Spinal cord (tissue), 10 donors: ENCODE measurements at places on chromosomes 13 and 19.

- no peak for DNase-seq
Measured at GRCh38 chr19:35034588-35035382, 4.5 kb downstream of the SCN1B start.

DNA sequence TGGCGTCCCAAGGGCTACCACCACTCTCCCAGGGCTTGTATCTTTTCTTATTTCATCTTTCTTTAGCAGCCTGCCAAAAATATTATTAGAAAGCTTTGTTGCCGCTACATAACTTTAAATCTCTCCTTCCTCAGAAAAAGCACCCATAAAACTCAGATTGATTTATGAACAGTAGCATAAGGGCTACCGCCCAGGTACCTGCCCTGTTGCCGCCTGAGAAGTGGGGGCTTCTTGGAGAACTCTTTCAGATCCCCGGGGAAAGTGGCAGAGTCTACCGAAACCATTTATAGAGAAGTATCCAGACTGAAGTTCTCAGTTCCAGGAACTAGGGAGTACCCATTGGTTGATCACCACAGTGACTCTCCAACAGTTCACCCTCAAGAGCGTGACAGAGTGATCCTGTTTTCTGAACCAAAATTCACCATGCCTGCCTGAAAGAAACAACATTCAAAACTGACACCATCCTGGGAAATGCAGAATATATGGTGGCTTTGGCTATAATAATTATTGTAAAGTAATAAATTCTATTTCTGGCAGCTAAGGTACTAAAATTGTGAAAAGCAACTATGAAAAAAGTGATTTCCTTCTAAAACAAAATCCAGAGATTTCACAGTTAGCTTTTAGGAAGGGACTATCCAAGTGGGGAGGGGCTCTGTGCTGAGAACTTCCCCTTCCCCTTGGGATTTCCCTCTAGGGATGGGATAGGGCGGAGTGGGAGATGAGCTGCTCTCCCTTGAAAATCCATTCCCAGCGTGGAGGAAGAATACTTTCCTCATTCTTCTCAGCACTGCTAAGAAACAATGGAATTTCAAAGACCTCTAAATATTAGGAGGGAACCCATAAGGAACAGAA is 877 bp upstream of the N4BP2L1 start:
- no peak for DNase-seq

- no peak for DNase-seq
Measured at GRCh38 chr13:23161481-23161825, 19.3 kb upstream of the SGCG start.

DNA sequence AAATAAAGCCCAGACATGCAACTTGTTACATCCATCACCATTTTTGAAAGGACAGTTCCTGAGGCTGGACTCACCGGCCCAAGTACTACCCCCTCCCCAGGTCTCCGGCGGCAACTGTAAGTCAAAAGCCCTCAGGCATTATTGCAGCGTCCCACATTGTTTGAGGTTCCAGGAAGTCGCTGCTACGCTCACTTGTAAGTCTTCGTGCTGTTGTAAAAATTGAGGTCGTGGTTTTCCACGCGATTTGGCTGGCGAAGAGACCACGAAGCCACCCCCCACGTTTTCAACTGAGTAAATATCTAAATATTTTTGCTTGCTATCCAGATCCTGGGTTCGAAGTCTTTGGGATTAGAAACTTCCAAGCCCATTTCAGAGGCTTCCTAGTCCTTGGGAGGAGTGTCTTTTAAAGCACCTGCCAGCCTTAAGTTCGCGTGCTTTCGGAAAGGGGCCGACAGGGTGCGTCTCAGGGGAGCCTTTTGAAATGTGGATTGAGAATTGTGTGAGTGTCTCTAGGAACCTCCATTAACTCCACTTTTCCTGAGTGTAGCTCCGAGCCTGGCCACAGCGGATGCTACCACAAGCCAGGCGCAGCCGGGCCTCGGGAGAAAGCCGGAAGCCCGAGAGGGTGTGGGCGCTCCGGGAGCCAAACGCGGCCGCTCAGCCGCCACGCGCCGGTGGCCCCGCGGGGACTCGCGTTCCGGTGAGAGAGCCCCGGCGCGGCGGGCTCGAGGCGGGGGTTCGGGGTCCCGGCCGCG is 434 bp upstream of the FNDC3A start:
- DNase-seq: no peak

DNA sequence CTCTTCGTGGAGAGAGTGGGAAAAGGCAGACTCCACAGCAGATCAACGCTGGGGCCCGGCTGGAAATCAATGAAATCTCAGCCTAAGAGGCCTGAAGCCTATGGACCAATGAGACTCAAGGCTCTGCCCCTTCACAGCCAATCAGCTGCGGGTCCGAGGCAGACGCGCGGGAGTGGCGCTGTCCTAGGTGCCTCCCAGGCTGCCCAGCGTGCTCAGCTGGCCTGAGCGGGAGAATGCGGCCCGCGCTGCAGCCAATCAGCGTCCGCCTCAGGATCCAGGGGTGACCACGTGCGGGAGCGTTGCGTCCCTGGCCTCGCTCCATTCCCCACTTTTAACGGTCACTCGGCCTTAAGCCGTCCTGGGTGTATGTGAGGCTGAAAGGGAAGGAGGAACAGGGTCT is at the start of gene ZBTB32:
TSS of gene ZBTB32 (plus strand) at position 341 of the 400 bp plus-strand sequence. CDS start 10,069 bp downstream, outside the sequence.
- DNase-seq: peak; percentile 32

DNA sequence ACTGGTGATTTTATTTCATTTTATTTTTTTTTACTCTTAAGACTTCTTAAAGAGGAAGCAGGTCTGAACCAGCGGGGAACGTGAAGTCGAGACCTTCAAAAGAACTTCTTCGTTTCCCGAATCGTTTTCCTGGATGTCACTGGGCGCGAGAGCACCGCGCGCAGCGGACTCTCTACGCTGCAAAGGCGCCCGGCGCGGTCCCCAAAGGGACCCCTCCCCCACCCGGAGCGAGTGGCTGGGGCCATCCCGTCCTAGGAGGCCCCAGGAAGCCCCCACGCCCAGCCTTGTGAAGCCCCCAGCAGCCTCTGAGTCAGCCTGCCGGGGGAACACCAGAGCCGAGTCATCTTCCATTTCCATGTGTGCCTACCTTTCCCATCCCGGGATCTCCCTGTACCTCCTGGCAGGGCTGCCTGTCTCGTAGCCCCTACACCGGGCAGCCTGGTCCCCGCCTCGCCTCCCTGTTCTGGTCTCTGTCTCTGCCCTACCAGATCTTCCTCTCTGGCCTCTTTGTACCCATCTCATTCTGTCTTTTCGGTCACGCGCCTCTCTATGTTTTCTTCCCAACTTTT is 608 bp downstream of the CD70 start:
- DNase-seq: no peak

- no peak for DNase-seq
Measured at GRCh38 chr13:31385540-31385939, 185.8 kb downstream of the B3GLCT start.

- DNase-seq: no peak
Measured at GRCh38 chr13:109403012-109403421, 383.4 kb downstream of the IRS2 start.

- DNase-seq: no peak
Measured at GRCh38 chr13:47146991-47147811, 250.3 kb upstream of the HTR2A start.

DNA sequence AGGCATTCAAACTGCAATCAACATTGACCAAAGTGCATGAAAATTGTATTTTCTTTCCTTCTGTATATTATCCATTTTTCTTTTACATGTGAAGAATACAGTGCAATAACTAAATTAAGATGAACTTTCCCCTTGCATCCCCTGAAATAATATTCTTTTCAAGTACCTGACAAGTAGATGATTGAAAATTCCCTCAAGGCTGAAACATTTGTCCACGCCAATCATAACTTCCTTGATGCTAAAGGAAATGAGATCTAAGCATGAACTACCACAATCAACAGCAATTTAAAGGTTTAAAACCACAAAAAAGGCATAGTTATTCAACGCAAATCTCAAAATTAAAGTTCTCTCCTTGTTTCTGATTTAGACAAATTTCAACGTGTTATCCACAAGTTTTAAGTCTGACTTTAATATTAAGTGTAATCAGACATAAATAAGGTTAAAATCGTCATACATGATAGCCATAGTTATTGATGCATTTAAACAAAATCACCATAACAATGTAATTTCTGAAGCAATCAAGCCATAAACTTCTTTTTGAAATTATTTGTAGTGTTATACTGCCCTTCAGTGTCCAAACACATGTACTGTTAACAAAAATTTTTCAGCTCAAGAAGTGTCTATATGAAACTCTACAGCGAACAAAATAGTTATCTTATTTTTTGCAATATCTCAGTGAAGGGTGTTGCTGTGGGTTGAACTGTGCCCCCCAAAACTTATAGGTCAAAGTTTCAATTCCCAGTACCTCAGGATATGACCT is 169.5 kb downstream of the DCLK1 start:
- no peak for DNase-seq

DNA sequence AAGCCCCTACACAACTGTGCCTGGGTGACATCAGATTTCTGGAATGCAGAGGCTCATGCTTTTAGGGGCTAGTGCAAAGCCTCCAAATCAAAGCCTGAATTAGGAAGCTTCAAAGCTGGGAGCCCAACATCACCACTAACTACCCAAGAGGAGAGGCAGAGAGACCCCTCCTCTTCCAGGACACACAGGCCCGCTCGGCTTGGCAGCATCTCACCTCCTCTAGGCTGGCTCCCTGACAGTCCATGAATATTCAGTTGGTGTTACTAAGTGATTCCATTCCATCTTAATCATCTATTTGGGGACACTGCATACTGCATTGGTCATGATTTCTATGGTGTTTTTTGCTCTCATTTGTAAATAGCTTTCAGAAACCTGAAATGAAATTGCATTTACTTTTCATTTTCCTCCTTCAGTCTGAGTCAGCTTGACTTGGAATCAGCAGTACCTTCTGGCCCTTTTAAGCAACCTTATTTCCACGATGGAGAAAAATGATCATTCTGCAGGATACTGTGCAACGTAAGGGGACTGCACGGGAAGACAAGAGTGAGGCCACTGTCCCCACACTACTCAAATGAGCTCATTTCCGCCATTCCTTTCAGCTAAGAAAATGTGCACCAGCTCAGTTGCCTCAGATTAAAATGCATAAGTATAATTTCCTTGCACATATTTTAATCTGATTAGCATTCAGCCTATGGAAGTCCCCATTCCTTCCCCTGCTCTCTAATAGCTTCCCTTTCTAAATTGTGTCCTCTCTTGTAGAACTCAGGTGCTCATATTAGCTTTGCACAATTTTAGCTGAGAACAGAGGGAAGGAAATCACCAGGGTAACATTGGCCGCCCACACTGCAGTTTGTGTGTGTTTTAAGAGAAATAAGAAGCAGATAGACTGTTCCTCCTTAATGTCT is 219.9 kb downstream of the RFC3 start:
- no peak for DNase-seq

DNA sequence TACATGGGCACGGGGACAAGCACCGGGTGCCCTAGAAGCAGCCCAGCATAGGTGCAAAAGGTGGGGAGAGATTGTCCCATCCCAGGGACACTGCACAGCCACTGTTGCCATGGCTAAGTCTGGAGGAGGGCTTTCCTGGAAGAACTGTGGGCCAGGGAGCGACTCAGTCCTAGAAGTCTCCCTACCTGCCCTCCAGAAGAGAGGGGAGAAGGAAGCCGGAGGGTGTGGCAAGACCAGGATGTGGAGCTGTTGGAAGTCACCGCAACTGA is 2.3 kb upstream of the FBN3 start:
- DNase-seq: no peak

DNA sequence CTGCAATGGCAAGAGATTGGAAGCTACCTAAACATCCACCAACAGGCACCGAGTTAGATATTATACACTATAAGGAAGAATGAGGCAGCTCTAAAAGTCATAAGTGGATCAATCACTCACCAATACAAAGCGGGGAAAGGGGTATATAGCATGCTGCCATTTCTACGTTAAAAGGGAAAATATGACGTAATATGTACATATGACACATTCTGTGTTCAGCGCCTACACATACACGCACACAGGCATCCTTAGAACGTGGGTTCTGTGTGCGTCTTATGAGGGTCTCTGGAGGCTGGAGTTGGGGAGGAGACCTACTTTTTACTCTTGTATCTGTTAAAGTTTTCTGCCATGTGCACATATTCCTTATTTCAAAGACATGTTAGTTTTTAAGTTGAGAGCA is 5.9 kb downstream of the IL17D start:
- DNase-seq: no peak

DNA sequence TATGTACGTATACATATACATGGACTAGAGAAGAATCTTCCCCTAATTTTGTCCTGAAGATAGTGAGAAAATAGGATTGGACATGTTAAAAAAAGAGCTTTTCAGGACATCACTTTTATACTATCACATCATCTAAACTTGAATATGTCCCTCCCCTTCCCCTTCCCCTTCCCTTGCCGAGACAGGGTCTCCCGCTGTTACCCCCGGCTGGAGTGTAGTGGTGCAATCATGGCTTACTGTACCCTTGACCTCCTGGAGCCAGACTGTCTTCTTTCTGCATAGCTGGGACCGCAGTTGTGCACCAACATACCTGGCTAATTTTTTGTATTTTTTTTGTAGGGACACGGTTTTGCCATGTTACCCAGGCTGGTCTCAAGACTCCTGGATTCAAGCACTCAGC is 6.6 kb downstream of the HNRNPM start:
- no peak for DNase-seq

DNA sequence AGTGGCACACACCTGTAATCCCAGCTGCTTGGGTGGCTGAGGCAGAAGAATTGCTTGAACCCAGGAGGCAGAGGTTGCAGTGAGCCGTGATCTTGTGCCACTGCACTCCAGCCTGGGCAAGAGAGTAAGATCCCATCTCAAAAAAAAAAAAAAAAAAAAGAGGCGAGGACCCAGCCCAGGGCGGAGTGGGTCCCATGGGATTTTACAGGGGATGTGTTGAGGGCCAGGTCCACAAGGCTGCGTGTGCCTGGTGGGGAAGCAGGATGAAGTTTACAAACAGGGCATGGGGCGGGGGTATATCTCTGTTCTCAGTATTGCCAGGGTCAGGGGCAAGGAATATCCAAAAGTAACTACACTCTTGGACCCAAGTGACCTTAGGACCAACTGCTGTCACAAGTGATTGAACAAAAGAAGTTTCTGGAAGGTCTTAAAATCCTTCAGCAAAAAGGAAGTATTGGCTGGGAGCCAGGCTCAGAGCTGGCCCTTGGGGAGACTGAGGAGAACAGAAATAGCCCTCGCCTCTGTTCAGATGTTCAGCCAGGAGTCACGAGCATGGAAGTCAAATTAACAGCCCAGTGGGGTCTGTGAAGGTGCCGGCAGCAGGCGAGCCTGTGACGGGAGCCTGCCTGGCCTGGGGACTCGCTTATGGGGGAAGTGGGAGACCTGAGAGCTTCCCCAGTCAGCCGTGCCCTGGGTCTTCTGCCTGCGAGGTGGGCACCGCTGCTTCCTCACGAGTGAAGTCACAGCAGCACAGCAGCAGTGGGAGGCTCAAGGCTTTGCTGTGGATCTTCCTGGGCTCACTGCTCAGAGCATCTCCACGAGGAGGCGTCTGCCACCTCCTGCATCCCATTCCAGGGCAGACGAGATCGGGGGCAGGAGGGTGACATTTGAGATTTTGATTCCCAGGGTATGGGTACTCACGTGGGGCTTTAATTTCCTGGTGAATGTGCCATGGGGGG is 6.4 kb downstream of the MYO9B start:
- DNase-seq: no peak
